ENCODE measurements at places on chromosomes 5 and 9. TPM values are rescaled to one million over a fixed set of nuclear protein-coding genes. Genes with fewer than 3 reads are reported as not detected.

DNA sequence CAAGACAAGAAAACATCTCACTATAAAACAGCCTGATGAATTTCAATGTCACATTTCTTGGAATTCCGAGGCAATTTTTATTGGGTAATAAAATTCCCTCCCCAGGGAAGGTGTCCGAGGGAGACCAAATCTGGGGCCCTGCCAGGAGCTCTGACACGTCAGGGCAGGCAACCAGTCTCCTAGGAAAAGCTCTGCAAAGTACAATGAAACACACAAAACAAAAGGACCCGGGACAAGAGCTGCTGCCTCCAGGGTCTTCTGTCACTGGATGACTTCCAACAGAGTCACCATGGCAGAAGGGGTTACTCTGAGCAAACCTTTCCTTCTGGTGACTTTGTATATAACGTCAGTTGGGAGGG lies 50.8 kb downstream of the SAXO1 start:
- no peak for DNase-seq
- H3K4me1 ChIP-seq = no peaks in the 10 kb centered on the region
- H3K36me3 ChIP-seq = no peaks in the 10 kb centered on the region
- H3K27ac ChIP-seq = no peak overlapping the region
- no peaks in the 10 kb centered on the region for H3K27me3 ChIP-seq
- no peak overlapping the region for H3K4me3 ChIP-seq

GRCh38 chr9:35203528-35203927 lies 41.7 kb downstream of the UNC13B start:
- no peaks in the 10 kb centered on the region for H3K36me3 ChIP-seq
- no peak overlapping the region for H3K4me3 ChIP-seq

GRCh38 chr9:34862043-34862442 lies 96.0 kb upstream of the PHF24 start:
- H3K27me3 ChIP-seq = no peaks in the 10 kb centered on the region
- no peaks in the 10 kb centered on the region for H3K36me3 ChIP-seq
- no peak overlapping the region for H3K4me3 ChIP-seq
- DNase-seq = no peak
- no peaks in the 10 kb centered on the region for H3K4me1 ChIP-seq
- no peak overlapping the region for H3K27ac ChIP-seq

- no peak overlapping the region for H3K4me3 ChIP-seq
- H3K4me1 ChIP-seq = peaks cover 39% of the 10 kb centered on the region
- H3K36me3 ChIP-seq = no peaks in the 10 kb centered on the region
- H3K27me3 ChIP-seq = no peaks in the 10 kb centered on the region
- peak overlapping the region; percentile 90 for H3K27ac ChIP-seq
- no peak for DNase-seq
Observed at GRCh38 chr5:72600391-72600981, 93.3 kb upstream of the ZNF366 start.

GRCh38 chr5:168215646-168216045 lies 75.8 kb upstream of the WWC1 start:
- H3K36me3 ChIP-seq = no peaks in the 10 kb centered on the region
- no peaks in the 10 kb centered on the region for H3K4me1 ChIP-seq
- H3K4me3 ChIP-seq = no peak overlapping the region
- no peak overlapping the region for H3K27ac ChIP-seq

DNA sequence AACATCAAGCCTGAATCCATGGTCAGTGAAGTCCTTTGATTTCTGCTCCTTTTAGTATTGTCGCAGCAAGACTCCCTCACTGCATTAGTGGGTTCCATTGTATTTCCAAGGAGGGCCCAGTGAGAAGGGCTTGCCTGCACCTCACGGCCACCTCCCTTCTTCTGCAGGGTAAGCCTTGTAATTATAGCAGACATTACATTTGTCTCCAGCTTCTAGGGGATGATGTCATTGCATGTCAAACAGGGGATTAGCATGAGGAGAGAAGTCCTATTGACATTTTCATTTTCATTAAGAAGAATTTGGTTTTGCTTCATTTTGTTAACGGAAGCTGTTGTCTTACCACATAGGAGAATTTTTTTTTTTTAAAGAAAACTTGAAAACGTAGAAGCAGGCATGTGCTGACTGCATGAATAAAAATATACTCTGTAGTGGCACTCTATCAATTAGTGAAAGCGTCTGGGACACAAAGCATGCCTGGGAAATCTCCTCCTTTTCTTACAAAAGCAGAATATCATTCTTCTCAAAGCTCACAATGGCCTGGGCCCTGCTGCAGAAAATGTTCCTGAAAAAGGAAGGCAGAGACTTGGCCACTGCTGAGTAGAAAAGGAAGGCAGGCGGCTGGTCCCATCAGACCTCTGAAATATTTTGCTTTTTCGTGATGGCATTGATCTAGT lies 27.1 kb downstream of the MAP1B start:
- H3K4me1 ChIP-seq = peaks cover 87% of the 10 kb centered on the region
- DNase-seq = no peak
- H3K36me3 ChIP-seq = peaks cover 53% of the 10 kb centered on the region
- H3K4me3 ChIP-seq = no peak overlapping the region
- H3K27ac ChIP-seq = peak overlapping the region; percentile 50
- no peaks in the 10 kb centered on the region for H3K27me3 ChIP-seq

GRCh38 chr9:15235658-15236057 lies 71.4 kb downstream of the TTC39B start:
- H3K4me3 ChIP-seq = no peak overlapping the region
- H3K36me3 ChIP-seq = no peaks in the 10 kb centered on the region
- no peak for DNase-seq
- H3K4me1 ChIP-seq = no peaks in the 10 kb centered on the region
- no peaks in the 10 kb centered on the region for H3K27me3 ChIP-seq
- H3K27ac ChIP-seq = no peak overlapping the region

- H3K4me3 ChIP-seq = no peak overlapping the region
- no peak overlapping the region for H3K27ac ChIP-seq
- DNase-seq = no peak
Observed at GRCh38 chr9:116544896-116545295, 142.2 kb upstream of the TRIM32 start.

- H3K27me3 ChIP-seq = no peaks in the 10 kb centered on the region
- no peaks in the 10 kb centered on the region for H3K36me3 ChIP-seq
- H3K27ac ChIP-seq = no peak overlapping the region
- no peak overlapping the region for H3K4me3 ChIP-seq
- no peak for DNase-seq
- no peaks in the 10 kb centered on the region for H3K4me1 ChIP-seq
Observed at GRCh38 chr9:111078391-111079038, 40.2 kb upstream of the LPAR1 start.

WDR31 gene
- 1.3 TPM for polyA plus RNA-seq

ZNF300 gene
- polyA plus RNA-seq = 3.5 TPM
